ENCODE measurements at places on chromosomes 3 and 15.

- no peak for DNase-seq
Observed at GRCh38 chr3:37582086-37582485, 279.6 kb upstream of the CTDSPL start.

GRCh38 chr3:98657457-98657856, 64.0 kb upstream of the CPOX start:
- peak; percentile 69 for DNase-seq

GRCh38 chr3:13305623-13306022, 114.5 kb downstream of the NUP210 start:
- no peak for DNase-seq

- DNase-seq, result no peak
Observed at GRCh38 chr15:55250941-55251340, 38.7 kb downstream of the RAB27A start.

DNA sequence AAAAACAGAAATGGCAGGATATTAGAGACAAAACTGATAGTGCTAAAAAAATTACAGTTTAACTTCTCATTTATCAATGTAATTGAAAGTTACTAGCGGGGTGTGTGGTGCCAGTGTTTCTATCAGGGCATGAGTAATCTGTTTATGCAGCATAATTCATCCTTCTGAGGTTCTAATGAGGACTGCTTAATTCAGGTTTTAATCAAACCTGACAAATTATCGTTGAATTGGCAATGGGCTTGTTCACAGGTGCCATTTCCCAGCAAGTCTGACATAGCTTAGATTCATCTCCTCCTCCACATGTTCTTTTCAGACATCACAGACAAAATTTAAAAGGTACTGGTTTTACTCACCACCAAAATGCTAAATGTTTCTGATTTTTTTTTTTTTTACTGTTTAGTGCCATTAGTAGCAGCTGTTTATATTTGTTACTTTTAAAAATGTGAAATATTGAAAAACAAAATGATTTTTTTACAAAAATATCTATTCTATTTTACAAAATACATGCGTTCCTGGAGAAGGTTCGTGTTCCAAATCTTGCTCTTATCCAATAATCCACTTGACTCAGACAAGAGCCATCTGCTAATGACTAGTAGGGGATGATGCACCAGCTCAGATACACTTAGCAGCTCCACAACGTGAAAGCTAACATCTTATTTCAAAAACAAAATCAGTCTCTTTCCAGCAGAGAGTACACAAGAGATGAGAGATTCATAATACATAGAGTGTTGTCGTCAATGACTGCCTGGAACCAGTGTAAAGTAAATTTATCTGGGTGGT, 447.7 kb upstream of the DPPA4 start:
- no peak for DNase-seq

GRCh38 chr3:93904568-93904967, 69.1 kb downstream of the PROS1 start:
- no peak for DNase-seq

DNA sequence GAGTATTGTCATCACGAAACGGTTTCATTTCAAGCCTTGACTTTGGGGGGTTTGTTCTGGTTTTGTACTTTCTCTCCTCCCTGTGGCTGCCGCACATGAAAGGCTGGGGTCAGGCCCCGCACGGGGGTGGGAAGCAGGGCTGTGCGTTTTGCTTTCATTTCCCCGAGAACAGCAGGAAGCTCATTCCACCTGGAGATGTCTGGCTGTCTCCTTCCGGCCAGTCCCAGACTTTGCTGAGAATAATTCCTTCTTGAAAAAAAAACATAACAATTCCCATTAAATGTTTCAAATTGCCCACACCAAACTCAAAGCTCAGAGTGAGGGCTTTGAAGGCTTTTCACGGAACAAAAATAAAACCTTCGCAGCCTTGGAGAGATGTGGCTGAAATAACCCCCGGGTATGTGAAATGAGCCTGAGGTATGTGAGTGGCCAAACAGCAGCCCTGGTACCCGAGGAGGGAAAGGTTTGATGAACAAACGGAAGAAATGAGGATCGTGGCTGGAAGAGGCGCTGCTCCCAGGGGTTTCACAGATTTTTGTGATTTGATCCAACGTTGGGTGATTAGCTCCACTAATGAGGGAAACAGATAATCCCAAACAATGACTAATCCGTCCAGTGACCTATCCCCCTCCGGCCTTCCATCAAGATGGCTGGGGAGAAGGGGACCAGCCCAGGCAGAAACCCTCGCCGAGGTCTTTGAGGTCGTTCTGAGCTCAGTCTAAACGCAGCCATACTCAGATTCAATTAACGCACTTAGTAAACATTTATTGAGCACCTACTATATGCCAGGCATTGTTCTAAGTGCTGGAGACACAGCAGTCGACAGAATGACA, 126.9 kb upstream of the MEF2A start:
- peak; percentile 50 for DNase-seq

GRCh38 chr3:154749514-154749913, 319.5 kb upstream of the GPR149 start:
- DNase-seq, result no peak

DNA sequence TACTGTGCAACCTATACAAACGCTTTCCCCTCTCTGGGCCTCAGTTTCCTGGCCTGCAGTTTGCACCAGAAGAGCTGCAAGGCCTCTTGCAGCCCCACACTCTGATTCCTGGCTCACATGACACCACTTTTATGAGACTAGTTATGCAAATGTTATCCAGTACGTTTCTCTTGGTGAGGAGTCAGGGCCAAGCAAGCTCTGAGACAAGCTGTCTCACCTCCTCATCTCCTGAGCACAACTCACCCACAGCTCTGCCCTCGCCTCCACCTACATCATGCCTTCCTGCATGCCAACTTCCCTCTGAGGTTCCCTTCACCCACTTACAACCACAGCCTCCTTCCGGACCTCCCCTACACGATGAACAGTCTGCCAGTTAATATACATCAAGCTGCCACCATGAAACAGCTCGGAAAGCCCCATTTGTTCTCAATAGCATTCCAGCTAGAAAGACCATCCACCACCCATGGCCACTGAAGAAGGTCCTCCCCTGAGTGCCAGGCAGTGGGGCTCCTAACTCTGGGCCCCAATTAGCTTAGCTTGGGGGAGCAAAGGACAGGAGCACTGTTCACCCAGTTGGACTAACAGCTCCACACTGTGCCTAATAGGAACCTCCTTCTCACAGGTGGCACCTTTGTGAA, 25.0 kb downstream of the CRYGS start:
- DNase-seq, result no peak

DNA sequence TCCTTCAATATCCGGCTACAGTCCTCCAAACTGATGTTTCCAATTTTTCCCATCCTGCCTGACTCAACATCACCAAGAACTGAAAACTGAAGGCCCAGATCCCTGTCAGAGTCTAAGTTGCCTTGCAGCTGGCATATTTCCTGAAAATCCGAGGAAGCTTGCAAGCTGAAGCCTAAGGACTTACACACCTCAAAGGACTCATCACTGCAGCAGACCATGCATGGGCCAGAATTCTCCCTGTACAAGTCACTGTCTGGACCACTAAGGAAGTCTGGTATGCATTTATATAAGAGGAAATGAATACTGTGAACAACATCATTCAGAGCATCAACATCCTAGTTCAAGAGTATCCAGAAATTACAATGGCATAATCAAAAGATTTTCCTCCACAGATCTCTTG, 548.8 kb upstream of the MDFIC2 start:
- DNase-seq, result no peak

GRCh38 chr3:172089250-172089649, 49.9 kb downstream of the FNDC3B start:
- DNase-seq, result no peak
